Chondrocyte (in vitro differentiated cells): ENCODE measurements at places on chromosomes 3 and 15. TPM values are rescaled to one million over a fixed set of nuclear protein-coding genes. Genes with fewer than 3 reads are reported as not detected.
A peak's percentile ranks its signal among the peaks of the same experiment; 100 is the strongest.

- H3K36me3 ChIP-seq: no peaks in the 10 kb centered on the region
- peak overlapping the region; percentile 62 for H3K27ac ChIP-seq
- no peaks in the 10 kb centered on the region for H3K27me3 ChIP-seq
- peak overlapping the region; percentile 55 for H3K4me3 ChIP-seq
- peaks cover 52% of the 10 kb centered on the region for H3K4me1 ChIP-seq
- no peak for DNase-seq
These were observed 130.2 kb downstream of the CHSY1 start for GRCh38 chr15:101121511-101122090.

The PGBD4 gene
- total RNA-seq: 1.6 to 1.8 TPM (median 1.6 TPM) in 3 replicates

DNA sequence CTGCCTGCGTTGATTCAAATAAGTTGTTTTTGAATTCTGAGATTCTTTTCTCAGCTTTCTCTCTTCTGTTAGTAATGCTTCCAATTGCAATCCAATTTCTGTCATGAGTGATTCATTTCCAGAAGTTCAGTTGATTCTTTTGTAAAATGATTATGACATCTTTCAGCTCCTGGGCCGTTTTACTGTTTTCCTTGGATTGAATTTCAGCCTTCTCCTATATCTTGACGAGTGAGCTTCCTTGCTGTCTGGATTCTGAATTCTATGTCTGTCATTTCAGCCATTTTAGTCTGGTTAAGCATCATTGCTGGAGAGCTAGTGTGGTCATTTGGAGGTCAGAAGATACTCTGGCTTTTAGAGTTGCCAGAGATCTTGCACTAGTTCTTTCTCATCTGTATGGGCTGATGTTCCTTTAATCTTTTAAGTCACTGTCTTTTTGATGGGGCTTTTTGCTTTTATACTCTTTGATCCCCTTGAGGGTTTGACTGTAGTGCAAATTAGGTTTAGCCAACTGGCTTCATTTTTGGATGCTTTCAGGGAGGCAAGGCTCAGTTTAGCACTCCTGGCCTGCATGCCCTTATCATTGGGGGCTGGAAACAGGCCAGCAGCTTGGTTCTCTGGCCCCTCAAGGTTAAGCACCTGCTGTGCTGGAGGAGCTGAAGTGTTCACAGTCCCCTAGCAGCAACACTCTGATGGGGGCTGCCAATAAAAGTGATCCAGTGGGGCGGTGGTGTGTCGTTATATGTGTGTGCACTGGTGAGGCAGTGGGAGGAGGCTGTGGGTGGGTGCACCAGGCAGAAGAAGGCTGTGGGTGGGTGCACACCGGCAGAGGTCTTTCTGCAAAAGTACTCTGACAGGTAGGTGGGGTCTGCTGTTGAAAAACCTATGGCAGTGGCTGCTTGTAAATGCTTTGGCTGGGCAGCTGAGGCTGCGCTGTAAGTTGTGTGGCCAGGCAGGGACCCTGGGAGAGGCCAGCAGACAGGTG is 51.2 kb downstream of the MCTP2 start:
- H3K4me1 ChIP-seq: peaks cover 14% of the 10 kb centered on the region
- no peak overlapping the region for H3K4me3 ChIP-seq
- peaks cover 3% of the 10 kb centered on the region for H3K36me3 ChIP-seq
- H3K27me3 ChIP-seq: no peaks in the 10 kb centered on the region
- DNase-seq: no peak

DNA sequence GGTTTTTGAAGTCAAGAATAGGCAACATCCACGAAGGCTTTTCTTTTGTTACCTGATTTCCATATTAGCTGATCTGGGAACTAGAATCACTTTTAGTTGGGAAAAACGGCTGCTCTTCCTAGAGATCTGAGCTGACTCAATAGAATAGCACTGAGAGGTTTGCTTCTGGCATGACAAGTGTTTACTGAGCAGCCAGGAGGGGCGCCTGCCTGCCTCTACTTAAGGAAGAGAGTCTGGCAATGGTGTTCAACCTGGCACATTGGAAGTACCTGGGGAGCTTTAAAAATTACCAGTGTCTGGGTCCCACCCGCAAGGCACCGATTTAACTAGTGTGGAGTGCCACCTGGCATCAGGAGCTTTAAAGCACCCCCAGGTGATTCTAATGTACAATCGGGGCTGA is 34.4 kb downstream of the FAM43A start:
- peaks cover 12% of the 10 kb centered on the region for H3K4me1 ChIP-seq
- no peak for DNase-seq
- H3K4me3 ChIP-seq: no peak overlapping the region

DNA sequence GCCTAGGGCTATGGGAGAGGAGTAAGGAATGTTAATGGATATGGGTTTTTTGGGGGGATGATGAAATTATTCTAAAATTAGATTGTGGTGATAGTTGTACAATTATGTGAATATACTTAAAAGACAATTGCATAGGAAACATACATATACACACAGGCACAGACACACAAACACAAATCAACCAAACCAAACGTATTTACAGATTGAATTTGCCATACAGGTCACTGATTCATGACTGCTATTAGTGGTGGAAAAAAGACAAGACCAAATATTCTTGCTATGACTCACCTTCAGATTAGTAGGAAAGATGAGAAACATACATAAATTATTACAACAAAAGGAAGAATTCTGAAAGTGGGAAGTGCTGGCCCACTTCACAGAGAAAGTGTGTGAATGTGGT is 85.3 kb downstream of the C3orf38 start:
- no peak for DNase-seq
- H3K36me3 ChIP-seq: no peaks in the 10 kb centered on the region
- no peaks in the 10 kb centered on the region for H3K4me1 ChIP-seq
- H3K27me3 ChIP-seq: peaks cover 1% of the 10 kb centered on the region
- no peak overlapping the region for H3K4me3 ChIP-seq
- H3K27ac ChIP-seq: no peak overlapping the region

DNA sequence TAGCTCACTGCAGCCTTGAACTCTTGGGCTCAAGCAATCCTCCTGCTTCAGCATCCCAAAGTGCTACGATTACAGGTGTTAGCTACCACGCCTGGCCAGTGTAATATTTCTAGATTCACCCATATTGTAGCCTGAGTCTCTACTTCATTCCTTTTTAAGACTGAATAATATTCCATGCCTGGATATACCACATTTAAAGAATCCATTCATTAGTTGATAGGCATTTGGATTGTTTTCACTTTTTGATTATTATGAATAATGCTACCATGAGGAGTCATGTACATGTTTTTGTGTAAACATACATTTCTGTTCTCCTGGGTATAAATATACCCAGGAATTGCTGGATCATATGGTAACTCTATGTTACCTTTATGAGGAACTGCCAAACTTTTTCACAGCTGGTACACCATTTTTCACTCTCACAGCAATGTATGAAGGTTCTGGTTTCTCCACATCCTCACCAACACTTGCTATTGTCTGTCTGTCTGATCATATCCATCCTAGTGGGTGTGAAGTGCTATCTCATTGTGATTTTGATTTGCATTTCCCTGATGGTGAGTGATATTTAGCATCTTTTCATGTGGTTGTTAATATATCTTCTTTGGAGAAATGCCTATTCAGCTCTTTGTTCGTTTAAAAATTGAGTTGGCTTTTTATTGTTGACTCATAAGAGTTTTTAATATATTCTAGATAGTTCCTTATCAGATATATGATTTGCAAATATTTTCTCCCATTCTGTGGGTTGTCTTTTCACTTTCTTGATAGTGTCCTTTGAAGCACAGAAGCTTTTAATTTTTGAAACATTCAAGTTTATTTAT is 32.6 kb downstream of the EEFSEC start:
- DNase-seq: no peak
- H3K4me1 ChIP-seq: peaks cover 18% of the 10 kb centered on the region
- H3K27ac ChIP-seq: no peak overlapping the region
- H3K27me3 ChIP-seq: no peaks in the 10 kb centered on the region
- peaks cover 2% of the 10 kb centered on the region for H3K36me3 ChIP-seq

DNA sequence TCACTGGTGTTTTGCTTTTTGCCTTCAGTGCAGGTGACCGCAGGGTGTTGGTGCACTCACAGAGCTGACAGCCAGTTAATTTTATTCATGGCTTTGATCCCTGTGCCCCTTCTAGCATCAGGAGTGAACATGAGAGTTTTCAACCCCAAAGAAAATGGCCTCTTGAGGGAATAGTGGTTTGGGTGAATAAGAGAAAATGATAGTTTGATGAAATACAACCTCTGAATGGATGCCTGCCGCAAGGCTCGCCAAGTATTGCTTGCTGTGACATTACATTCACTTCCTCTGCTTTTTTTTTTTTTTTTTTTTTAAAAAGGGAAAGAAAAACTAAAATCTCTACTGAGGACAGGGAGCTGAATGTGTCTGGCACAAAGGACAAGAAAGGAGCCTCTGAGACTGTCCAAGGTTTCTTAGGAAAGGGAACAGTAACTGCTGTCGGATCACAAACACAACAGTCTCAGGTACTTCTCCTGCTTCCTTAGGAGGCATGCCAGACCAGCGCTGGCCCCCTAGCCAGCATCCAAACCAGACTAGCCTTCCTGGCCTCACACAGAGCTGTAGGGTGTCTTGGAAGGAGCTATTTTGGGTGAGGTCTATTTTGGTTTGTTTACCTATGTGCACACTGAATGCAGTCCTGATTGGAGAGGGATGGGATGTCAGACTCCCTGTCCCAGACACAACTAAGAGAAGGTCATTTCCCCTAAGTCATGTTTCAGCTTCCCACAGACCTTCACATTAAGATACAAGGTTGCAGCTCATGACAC is 29.0 kb downstream of the CCDC80 start:
- H3K27ac ChIP-seq: peak overlapping the region; percentile 68
- H3K4me3 ChIP-seq: no peak overlapping the region
- no peak for DNase-seq
- peaks cover 21% of the 10 kb centered on the region for H3K4me1 ChIP-seq

The DNAH12 gene
- 0.02 to 0.29 TPM (median 0.15 TPM) in 3 replicates for total RNA-seq

GRCh38 chr15:27844018-27844666 is 255.0 kb downstream of the OCA2 start:
- no peak overlapping the region for H3K4me3 ChIP-seq
- no peak for DNase-seq
- no peaks in the 10 kb centered on the region for H3K27me3 ChIP-seq
- H3K27ac ChIP-seq: peak overlapping the region; percentile 32
- H3K36me3 ChIP-seq: no peaks in the 10 kb centered on the region
